ENCODE measurements at places on chromosomes 3 and 15.

DNA sequence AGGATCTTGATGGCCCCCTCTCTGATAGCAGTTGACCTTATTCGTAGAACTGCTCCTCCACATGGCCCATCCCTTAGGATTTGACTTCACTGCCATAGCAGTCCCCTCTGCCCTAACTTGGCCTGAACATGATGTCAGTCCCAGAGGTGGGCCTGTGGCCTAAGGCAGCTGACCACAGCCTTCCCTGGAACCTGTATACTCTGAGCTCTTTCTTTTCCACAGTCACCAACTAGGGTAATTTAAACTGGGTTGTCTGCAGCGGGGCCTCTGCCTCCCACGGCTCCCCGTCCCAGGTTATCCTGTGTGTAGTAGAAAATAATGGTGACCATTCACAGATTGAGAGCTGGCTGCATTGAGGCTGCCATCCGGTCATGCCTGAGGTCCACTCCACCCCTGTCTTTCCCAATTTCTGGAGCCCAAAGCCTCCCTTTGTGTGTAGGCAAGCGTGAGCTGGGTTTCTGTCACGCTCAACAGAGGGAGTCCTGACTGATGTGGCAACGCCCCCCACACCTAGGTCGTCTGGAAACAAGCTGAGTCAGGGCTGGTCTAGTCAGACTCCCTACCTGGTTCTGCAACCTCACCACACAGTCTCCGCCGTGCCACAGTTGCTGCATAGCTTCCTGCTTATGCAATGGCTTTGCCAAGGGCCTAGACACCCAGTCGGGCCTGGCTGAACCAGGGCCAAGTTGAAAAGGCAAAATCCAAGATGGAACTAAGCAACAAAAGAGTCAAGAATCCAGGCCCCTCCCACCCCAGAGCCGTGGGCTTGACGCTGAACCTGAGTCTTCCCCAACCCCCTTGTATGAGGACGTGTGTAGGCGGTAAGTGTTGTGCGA, 284.5 kb downstream of the XXYLT1 start:
- DNase-seq: no peak

DNA sequence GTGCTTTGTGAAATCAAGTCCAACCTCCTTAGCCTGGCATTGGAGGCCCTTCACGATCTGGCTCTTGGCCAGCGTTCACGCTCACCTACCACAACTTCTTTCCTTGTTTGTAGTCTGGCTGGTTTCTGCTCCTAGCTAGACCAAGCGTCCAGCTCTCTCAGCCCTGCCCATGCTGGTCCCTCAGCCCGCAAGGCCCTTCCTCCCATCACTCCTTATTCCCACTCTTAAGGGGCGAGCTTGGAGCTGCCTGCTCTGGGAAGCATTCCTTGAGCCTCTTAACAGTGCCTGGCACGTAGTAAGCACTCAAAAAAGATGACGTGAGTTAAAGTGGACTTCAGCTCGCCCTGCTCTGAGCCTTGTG, 8.7 kb downstream of the SLC6A6 start:
- no peak for DNase-seq

DNA sequence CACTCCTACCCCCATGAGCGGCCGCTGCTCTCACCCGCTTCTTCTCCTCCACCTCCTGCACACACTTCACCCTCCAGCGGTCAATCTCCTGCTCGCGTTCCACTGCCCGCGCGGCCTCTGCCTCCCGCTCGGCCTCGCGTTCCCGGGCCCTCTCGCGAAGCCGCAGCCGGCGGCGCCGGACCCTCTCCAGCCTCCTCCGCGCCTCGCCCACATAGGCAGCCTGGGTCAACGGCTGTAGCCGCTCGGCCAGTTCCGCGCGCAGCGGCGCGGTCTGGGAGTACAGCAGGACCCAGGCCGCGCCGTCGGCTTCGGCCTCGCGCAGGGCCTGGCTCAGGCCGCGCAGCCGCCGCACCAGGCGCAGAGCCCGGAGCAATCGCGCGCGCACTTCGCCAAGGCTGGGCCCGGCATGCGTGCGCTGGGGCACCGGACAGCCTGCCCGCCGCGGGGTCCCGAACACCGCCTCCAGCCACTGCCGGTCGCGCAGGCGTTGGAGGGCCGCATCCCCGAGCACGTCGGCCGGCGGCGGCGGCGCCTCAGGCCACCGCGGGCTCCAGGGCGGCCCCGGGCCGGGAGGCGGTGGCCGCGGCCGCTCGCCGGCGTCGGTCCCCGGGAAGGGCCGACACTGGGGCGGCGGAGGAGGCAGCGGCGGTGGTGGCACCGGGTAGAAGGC, 595 bp downstream of the PDCD7 start:
- DNase-seq: no peak

- DNase-seq: no peak
Measured at GRCh38 chr3:186902713-186903112, 27.6 kb upstream of the ST6GAL1 start.

DNA sequence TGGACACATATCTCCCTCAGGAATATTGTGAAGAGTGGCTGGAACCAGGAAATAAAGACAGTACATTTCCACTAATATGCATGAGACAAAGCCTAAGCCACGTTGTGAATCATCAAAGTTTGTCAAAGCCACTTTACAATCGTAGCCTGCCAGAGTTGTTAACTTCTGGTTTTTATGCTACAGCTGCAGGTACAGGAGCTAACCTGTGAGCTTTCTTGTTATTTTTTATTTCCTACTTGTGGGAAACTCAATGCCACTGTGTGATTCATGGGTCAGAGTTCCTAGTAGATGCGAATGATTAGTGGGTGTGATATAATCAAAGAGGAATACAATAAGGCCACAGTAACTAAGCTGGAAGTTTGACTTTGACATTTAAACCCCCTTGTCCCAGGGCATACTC, 44.4 kb upstream of the TEX9 start:
- DNase-seq: no peak

DNA sequence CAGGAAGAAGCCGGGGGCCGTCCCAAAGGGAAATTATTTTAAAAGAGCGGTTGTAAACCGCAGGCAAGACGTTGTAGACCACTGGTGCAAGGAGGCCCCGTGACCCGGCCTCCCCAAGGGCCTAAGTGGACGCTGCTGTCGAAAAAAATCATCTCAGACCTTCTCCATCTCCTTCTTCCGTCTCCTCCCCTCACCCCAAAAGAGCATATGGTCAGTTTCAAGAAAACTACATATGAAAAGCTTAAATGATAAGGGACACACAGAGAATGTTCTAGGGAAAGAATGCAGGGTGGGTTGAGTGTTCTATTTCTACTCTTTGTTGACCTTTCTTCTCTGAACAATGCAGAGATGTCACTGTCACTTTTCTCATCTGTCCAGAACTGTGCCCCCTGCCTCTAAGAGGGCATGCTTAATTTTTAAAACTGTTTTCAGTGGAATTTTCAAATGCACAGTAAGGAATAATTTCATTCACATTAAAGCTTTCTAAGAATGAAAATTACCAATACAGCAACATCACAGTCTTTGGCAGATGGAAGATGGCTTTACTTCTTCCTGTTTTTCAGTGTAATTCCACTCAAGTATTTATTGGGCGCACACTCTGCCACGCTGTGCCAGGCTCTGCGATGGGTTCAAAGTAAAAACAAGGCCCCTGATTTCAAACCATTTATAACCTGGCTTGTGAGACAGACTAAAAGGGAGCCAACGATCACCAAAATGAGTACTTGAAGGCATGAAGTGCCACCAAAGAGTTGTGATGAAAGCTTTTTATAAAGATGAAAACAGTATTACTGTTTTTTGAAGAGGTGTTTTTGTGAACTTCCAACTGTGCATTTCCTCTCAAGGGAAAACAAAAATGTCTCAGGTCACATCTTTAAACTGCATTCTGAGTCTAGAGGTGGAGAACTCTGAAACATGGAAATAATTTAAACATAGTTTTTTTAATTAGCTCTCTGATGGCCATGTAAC, 891 bp upstream of the TOP2B start:
- no peak for DNase-seq

- no peak for DNase-seq
Measured at GRCh38 chr3:193756536-193756935, 163.5 kb downstream of the OPA1 start.

DNA sequence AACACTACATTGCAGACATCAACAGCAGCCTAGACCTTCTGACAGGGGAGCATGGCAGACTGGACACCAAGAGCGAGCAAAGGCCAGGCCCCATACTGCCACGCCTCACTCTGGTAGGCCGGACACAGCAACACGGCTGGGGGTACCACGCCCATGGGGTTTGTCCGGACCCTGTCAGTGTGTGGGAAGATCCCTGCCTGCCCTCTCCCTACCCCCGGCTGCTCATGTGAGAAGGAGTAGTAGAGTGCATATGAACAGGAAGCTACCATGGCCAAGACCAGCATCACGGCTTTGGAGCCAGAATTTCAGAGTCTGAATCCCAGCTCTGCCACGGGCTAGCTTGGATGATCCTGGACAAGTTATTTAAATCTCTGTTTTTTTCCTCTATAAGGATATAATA, 27.9 kb downstream of the ALDH1L1 start:
- no peak for DNase-seq

GRCh38 chr3:48399387-48400172, 27.6 kb downstream of the FBXW12 start:
- no peak for DNase-seq

- DNase-seq: no peak
Measured at GRCh38 chr15:43794269-43795037, 2.3 kb downstream of the SERF2 start.

DNA sequence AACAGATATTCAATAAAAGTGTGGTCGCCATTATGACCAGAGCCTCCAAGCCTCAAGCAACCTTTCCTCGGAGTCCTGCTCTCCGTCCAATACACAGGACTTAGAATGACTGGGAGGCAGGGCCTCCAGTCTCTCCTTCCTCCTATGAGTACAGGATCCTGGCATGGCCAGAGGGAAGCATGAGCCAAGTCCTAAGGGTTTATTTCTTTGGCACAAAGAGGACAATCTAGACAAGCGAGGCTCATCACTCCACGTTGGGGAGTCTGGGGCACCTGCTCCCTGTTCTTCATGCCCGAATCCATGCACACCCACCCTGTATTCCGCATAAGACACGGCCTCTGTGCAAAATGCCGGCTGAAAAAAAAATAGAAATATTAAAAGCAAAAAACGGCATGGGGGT, 6.8 kb downstream of the PRRT3 start:
- DNase-seq: no peak

- DNase-seq: no peak
Measured at GRCh38 chr15:33994005-33994615, 25.8 kb downstream of the CHRM5 start.

- DNase-seq: no peak
Measured at GRCh38 chr15:89671687-89672086, 7.5 kb downstream of the PLIN1 start.

DNA sequence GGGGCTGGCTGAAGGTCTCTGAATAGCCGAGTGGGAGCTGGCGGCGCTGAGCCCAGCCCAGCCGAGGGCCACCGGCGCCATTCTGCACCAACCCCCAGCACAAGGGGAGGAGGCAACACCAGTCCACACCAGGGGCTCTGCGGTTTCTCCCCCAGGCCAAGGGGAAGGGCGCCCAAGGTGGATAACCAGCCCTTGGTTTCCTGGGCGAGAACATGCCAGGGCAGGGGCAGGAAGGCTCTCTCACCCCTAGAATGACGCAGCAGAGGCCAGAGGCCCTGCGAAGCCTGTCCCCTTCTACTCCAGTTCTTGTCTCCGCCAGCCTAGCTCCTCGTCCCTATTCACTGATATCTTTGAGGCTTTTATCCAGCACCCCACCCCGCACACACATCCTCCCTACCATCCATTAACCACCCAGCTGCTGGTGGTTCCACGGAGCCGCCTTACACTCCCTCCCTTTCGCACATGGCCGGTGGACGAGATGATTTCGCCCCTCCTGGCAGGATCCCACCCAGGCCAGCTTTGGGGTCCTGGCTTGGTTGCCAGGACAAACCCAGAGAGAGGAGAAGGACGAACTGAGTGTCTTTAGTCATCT, 1.3 kb downstream of the RBPMS2 start:
- DNase-seq: no peak

- no peak for DNase-seq
Measured at GRCh38 chr15:28107904-28108275, 8.8 kb upstream of the OCA2 start.

DNA sequence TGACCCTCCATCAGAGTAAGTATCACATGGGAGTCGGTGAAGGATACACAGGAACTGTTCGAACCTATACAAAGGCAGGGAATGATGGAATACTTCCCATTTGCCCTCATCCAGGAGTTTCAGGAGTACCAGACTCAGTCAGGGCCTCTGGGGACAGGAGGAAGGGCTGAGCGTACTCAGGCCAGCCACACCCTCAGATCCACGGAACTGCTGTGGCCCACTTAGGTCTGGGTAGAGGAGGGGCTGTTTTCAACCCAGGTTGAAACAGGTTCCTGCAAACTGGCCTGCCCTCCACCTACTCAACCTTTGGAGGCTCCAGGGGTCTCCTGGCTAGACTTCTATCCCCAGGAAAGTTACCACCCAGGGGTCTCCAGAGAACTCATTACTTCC, 6.7 kb upstream of the IGDCC3 start:
- DNase-seq: no peak

DNA sequence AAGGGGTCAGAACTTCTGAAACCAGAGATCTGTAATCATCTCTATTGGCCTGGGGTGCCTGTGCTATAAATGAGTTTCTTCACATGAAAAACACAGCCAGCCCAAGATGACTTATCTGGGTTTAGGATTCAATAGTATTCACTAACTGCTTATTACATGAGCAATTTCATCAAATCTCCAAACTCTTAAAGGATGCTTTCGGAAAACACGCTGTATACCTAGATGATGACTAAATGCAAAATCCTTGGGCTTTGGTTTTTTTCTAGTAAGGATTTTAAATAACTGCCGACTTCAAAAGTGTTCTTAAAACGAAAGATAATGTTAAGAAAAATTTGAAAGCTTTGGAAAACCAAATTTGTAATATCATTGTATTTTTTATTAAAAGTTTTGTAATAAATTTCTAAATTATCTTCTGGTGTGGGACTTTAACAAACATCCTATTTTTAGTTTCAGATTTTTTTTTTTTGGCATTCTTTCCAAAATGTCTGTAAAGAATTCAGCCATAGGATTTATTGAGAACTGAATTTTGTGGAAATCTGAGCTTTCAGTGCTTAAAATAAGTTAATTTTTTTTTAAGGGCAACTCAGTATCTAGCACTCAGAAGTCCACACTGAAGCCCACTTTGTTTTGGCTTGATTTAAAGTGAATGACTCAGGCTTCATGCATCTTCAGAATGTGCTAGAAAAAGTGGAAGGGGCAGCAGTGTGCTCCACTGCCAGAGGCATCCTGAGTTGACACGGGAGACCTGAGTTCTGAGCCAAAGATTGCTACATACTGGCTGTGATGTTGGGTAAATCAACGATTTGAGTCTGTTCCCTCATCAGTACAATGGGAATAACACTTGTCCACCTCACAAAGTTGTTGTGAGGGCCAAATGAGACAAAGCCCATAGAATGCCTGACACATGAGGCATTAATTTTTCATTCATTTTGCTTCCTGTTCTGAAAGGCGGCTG, 18.7 kb downstream of the TMEM43 start:
- DNase-seq: no peak
